Prostate gland (tissue), 2 donors: ENCODE measurements at places on chromosomes 3 and 15. TPM values are rescaled to one million over a fixed set of nuclear protein-coding genes. Genes with fewer than 3 reads are reported as not detected.

DNA sequence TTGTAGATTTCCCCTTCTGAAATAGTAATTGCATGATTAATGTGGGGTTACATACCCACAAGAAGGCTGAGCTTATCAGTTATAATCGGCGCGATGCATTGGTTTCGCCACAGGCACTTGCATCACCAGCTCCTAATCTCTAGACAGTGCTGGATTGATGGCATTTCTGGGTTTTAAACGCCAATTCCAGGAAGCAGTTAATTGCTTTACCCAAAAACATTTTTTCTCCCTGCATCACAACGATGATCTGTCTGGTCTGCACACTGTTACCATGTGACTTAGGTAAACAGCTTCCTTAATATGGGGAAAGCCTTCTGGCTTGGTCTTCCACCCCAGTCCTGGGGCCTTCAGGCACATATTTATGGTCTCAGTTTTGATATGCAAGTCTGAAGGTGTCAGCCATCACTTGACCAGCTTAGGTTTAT is 70.0 kb upstream of the HEG1 start:
- H3K4me1 ChIP-seq = no peaks in the 10 kb centered on the region
- no peak overlapping the region for H3K4me3 ChIP-seq
- DNase-seq = no peak
- no peaks in the 10 kb centered on the region for H3K27me3 ChIP-seq

GOLGA8M gene
- 1.5 TPM for total RNA-seq

NSMCE3 gene
- 13.8 TPM for total RNA-seq

DNA sequence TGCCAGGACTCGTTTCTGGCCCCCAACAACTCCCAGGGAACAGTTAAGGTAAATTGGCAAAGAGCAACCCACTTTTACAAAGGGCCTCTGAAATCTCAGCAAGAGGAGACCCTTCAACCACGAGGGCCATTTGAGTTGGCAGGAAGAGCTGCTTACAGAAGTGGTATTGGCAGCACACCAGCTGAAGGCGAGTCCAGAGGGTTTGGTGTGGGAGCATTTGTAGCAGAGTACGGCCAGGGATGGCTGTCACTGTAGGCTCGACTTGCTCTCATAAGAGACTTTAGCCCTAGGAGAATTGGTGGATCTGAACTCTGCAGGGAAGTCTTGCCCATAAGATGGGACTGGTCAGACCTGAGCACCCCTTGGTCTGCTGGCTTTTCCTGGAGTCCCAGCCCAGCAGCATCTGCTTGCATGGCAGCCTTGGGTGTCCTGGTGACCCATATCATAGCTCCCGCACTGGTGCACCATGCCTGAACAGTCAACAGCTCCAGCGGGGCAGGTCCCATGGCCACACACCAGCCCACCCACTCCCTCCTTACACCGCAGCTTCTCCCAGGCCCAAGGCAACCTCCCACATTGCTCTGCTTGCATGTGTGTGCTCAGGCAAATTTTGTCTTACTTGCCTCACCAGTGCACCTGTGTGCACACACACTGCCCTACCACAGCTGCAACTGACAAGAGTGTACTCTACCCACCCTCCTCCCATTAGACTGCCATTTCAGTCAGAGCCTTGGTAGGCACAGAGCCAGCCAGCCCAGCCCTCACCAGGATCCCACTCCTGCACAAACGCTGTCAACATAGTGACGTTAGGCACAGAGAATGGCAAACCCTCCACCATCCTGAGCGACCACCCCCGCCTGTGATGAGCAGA is 861.6 kb upstream of the DPPA4 start:
- DNase-seq = no peak
- no peaks in the 10 kb centered on the region for H3K36me3 ChIP-seq
- no peak overlapping the region for H3K27ac ChIP-seq
- no peaks in the 10 kb centered on the region for H3K4me1 ChIP-seq
- no peak overlapping the region for H3K4me3 ChIP-seq

DNA sequence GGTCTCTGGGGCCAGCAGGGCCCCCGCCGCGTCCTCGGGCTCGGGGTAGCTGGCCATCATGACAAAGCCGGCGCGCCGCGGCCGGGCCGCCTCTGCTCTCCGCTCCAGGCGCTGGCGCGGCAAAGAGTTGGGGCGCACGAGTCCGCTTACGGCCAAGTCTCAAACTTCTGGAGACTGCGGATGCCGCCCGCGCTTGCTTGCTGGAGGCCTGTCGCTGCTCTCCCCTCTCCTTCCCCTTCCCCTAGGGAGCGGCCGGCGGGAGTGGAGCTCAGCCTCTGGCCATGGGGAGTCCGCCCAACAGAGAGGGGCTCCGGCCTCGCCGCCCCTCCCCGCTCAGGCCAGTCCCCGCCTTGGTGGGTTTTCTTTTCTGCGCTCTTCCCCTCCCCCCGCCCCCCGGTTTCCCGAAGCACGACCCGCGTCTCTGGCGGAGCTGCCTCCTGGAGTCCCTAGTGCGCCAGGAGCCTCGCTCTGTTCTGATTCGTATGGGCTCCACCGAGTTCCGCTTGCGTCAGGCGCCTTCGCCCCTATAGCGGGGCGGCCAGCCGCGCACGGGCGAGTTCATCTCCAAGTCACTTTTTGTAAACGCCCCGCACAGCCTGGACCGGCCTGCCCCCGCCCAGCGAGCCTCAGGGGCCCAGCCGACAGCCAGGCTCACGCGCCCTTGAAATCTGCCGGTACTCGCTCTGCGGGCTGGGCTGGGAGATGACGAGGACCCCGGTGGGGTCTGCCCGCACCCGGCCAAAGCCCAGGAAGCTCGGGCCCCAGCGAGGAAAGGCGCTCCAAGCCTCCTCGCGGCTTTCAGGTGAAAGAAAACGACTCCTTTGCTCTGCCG is at the start of the genes FOXL2 and FOXL2NB:
FOXL2 (minus strand) TSS at position 475 of the 832 bp plus-strand sequence; CDS start at position 60, 415 bp downstream.
FOXL2NB (plus strand) TSS at position 555 of the 832 bp plus-strand sequence; CDS start at position 703, 148 bp downstream.
- no peaks in the 10 kb centered on the region for H3K36me3 ChIP-seq
- peak within 1 kb of the TSS; percentile 22 for H3K4me3 ChIP-seq
- peaks cover 8% of the 10 kb centered on the region for H3K4me1 ChIP-seq
- H3K27me3 ChIP-seq = peaks cover 54% of the 10 kb centered on the region
- no peak for DNase-seq

ZNF860 gene
- total RNA-seq = 3.7 TPM

PLSCR5 gene
- not detected for total RNA-seq

CLDN16 gene
- total RNA-seq = 0.45 TPM

GOLGA8J gene
- total RNA-seq = 1.1 TPM

GRCh38 chr15:89767411-89767915 is 8.7 kb upstream of the MESP2 start:
- no peaks in the 10 kb centered on the region for H3K36me3 ChIP-seq
- H3K27me3 ChIP-seq = no peaks in the 10 kb centered on the region
- peak overlapping the region; percentile 75 for H3K27ac ChIP-seq
- H3K4me1 ChIP-seq = peaks cover 6% of the 10 kb centered on the region
- no peak overlapping the region for H3K4me3 ChIP-seq

- H3K36me3 ChIP-seq = no peaks in the 10 kb centered on the region
- no peak overlapping the region for H3K27ac ChIP-seq
- no peak for DNase-seq
- no peaks in the 10 kb centered on the region for H3K4me1 ChIP-seq
These were observed 105.0 kb upstream of the GAP43 start for GRCh38 chr3:115518100-115518852.

C3orf20 gene
- total RNA-seq = 0.28 TPM

RARB gene
- total RNA-seq = 4.4 TPM
